ENCODE measurements at places on chromosomes 5 and 9.

GRCh38 chr9:97638666-97639065, 5.0 kb downstream of the NCBP1 start:
- DNase-seq = no peak

DNA sequence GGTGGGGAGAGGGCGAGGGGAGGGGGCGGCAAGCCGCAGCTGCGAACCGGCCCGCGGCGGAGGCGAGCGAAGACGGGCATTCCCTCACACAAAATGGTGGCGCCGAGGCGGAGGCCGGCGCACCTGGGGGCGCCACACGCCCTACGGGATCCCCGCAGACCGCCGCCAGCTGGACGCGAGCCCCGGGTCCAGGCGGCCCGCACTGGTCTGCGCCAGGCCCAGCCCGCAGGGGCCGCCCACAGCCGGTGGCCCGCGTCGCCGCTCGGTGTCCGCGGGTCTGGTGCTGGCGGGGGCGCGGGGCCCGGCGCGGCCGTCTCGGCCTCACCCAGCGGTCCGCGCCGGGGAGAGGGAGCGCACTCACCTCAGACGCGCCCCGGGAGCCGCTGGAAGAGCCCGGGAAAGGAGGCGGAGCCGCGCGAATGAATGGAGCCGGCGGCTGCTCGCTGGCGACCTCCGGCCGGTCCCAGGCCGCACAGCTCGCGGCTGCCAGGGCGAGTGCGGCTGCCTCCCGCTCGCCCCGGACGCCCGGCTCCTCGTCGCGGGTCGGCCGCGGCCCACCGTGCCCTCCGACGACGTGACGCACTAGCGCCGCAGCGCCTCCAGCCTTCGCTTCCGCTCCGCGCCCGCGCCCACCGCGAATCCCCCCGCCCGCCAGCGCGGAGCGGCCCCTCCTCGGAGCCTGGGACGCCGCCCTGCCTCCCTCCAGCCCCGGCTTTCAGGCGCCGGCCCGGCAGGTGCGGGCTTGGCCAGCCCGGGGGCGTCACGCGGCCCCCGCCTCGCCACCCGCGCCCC, at the start of gene FAM169A:
FAM169A (minus strand) TSS at position 584 of the 792 bp plus-strand sequence. CDS start 24,711 bp downstream, outside the sequence.
- DNase-seq = no peak

- no peak for DNase-seq
Observed at GRCh38 chr5:158670201-158670600, 429.5 kb downstream of the EBF1 start.

DNA sequence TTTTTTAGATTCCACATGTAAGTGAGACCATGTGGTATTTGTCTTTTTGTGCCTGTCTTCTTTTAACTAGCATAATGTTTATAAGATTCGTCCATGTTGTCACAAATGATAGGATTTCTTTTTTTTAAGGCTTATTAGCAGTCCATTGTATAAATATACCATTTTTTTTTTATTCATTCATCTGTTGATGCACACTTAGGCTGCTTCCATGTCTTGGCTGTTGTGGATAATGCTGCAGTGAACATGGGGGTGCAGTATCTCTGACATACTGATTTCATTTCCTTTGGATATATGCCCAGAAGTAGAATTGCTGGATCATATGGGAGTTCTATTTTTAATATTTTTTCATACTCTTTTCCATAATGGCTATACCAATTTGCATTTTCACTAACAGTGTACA, 48.7 kb downstream of the KIAA1958 start:
- peak; percentile 66 for DNase-seq

DNA sequence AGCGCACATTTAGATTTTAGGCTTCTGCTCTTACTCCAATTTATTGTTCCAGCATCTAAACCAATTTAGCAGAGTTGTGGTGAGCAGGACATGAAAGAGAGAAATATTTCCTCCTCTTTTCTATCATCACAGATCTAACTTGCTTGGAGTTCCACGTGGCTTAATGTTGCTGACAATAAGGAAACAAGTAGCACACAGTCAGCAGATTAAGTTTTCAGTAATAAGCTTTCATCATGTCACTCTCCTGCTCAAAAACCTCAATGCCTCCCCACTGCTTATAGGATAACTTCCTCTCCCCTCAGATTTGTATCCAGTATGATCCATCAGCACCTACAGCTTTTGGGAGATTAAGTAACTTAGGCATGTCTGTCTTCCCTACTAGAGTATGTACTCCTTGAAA, 10.4 kb upstream of the SSBP2 start:
- DNase-seq = no peak

GRCh38 chr5:107464416-107464815, 206.3 kb downstream of the EFNA5 start:
- DNase-seq = no peak

GRCh38 chr5:123810746-123811340, 298.9 kb downstream of the CSNK1G3 start:
- DNase-seq = no peak

DNA sequence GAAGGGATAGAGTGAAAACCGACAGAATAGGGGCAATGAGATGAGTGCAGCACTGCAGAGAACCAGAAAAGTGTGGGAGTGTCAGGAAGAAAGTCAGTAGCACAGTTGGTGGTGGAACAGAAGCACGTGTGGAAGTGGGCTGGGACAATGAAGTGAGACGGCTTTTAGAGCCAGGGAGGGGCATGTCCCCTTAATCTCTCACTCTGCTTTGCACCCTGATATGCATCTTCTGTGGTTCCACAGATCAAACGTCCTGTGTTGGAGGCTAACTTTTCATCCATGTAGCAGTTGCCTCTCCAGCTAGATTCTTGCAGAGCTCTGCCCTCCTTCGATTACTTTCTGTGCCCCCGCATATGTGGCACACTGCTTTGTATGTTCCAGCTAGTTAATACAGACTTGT, 163.6 kb downstream of the DOCK8 start:
- no peak for DNase-seq

DNA sequence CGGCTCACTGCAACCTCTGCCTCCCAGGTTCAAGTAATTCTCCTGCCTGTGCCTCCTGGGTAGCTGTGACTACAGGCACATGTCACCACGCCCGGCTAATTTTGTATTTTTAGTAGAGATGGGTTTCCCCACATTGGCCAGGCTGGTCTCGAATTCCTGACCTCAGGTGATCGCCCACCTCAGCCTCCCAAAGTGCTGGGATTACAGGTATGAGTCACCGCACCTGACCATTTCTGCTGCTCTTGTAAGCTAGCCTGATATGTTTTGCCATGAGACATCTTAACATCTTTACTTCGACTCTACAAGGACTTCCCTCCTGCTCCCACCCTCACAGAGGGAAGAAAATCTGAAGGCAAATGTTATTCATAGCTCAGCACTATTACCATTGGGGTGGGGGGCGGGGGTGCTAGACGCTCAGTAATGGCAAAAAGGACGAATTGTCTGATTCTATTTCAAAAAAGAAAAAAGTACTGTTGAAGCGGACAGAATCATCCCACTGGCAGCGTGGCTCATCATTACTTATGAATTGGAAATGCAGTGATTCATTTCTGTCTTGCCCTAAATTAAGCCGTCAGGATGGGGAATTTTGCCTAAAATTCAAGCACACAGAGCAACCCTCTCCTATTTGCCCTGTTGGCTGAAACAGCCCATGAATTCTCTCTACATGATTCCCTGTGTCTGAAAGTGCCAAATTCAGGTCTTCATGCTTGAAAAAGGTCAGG, 46.4 kb upstream of the WWC1 start:
- DNase-seq = no peak

DNA sequence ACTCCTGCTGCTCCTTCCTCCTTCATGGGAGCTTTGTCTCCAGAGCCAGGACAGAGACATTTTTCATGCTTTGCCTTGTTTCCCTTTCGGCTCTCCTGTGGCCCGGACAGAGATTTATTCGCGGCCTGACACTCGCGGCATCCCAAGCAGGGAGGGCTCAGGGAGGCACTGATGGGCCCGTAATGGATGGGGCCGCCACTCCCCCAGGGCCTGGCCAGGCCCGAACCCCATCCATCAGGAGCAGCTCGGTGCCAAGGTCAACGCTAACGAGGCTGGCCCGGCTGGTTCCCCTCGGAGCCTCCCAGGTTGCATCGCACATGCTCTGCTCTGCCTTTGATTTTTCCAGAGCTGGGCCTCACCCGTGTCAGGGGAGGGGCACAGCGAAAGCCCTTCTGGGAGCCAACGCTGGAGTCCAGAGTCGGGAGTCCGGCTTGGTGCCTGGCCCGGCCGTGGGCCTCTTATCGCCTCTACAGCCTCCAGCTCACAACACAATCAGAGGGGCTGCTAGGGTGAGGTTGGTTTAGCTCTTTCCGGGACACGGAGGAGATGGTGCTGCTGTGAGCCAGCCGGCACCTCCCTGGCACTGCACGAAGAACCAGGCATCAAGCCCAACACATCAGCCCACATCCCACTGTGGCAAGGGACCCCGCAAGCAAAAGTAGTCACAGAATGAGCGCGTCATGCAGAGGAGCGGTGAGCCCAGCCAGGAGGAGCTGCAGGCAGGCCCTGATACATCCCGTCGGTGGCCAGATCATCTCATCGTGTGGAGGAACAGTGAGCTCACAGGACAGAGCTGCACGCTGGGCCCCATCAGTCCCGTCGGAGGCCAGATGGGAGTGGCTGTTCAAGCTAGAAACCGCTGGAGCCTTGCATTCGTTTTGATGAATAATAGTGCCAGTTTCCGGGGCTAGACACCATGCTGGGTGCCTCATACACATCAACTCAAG, 72.2 kb upstream of the BARHL1 start:
- DNase-seq = no peak

GRCh38 chr9:128396970-128397613, 23.6 kb upstream of the CERCAM start:
- DNase-seq = no peak

DNA sequence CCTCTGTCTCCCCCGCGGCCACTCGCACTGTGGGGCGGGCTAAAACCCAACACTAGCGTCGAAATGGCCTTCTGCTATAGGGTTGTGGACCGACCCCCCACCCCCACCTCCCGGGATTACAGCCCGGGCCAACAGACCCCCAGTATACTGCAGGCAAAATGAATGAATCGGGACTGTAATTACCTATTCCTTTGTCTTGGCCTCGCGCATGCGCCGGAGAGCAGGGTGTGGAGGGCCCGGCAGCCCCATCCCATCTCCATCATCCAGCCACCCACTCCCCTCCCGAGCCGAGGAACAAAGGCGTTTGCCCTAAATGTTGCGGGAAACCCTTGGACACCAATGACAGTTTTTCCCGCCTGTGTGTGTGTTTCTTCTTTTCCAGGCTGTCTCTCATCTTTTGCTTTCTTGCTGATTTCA, 1.6 kb downstream of the BASP1 start:
- DNase-seq = no peak

GRCh38 chr5:164597293-164597900, 1092.0 kb downstream of the MAT2B start:
- no peak for DNase-seq

GRCh38 chr9:3468421-3469205, 57.2 kb downstream of the RFX3 start:
- no peak for DNase-seq

GRCh38 chr5:82664732-82665131, 386.6 kb upstream of the RPS23 start:
- DNase-seq = no peak

- DNase-seq = no peak
Observed at GRCh38 chr9:109907400-109907799, 127.4 kb downstream of the PALM2AKAP2 start.

- DNase-seq = no peak
Observed at GRCh38 chr9:129027685-129028191, 393 bp downstream of the SH3GLB2 start.

DNA sequence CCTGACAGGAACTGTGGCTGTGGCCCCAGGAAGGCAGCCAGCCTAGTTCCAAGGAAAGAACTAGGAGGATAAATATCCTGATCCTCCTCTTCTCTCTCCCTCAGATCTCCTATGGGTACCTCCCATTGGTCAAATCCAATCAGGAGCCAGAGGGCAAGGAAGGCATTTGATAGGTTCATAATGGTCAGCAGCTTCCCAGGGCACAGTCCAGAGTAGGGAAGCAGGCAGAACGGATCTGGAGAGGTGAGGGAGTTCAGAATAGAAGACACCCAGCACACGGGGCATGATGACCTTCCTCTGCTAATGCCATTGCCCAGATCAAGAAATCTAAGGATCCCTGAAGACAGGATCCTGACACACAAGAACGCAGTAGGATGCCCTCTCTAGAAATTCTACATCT, 8.6 kb downstream of the ABLIM3 start:
- DNase-seq = no peak

DNA sequence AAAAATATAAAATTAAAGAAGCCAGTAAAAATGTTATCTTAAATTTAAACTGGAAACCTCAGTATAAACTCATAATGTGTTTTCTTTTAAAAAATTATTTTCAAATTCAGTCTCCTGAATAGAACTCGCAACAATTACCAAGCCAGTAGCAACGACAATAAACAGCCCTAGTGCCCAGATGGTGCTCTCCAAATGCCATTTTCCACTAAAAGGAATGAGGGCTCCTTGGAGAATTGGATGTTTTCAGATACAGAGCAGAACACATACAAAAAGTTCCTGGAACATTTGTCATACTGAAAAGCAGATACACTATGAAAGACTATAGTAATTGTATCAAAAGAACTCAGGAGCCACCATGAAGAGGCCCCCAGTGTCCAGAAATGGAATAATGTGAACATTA, 97.4 kb downstream of the TMC1 start:
- no peak for DNase-seq

DNA sequence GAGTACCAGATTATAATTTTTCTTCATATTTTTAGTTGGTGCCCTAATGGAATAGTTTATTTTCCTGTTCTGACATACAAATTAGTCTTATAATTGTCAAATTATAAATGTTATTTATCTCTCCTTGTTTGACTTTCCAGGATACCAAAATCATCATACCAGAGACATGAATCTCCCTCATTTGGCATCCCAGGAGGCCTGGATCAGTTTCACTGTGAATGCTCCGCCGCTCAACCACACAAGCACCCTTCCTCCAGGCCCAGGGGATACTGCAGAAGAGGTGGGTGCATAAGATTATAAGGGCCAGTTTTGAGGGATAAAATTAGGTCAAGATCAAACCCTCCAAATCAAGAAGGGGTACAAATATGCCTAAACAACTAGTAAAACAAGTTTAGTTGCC, 1229.3 kb downstream of the CDH12 start:
- DNase-seq = no peak

- no peak for DNase-seq
Observed at GRCh38 chr9:74875656-74876055, 12.1 kb downstream of the TRPM6 start.

DNA sequence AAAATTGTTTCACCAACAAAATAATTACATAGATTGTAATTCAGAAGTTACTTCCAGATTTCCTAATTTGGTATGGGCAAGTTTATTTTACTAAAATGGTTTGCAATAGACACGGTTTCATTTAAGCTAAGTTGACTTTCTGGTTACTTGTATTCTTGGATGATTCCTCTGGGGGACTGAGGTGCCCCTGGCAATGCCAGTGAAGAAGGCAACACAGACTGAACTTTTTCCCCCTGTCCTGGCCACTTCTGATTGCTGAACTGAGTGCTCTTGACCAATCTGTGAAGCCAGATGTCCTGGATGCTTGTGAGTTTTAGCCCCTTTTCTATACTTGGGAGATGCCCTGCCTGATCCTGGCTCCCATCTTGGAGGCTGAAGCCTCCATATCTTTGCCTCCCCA, 66.3 kb upstream of the FANCC start:
- no peak for DNase-seq

- no peak for DNase-seq
Observed at GRCh38 chr5:109848130-109848529, 158.4 kb downstream of the MAN2A1 start.

- DNase-seq = no peak
Observed at GRCh38 chr5:169029661-169030274, 271.2 kb downstream of the SLIT3 start.
